ENCODE measurements at places on chromosomes 3 and 15. TPM values are rescaled to one million over a fixed set of nuclear protein-coding genes. Genes with fewer than 3 reads are reported as not detected.
A peak's percentile ranks its signal among the peaks of the same experiment; 100 is the strongest.

PLXNA1 gene
- total RNA-seq: 12.1 TPM

STOML1 gene
- total RNA-seq: 33.0 TPM

MOBP gene
- not detected for total RNA-seq

RPL15 gene
- total RNA-seq: 4,358 TPM

PHLDB2 gene
- total RNA-seq: 10.3 TPM

SLC12A8 gene
- total RNA-seq: 248 TPM

SH3BP5 gene
- 4.3 TPM for total RNA-seq

CFAP91 gene
- 0.17 TPM for total RNA-seq

EXD1 gene
- not detected for total RNA-seq

HCLS1 gene
- not detected for total RNA-seq

GRCh38 chr3:151058740-151059139 is 26.7 kb upstream of the MED12L start:
- DNase-seq: no peak

GRCh38 chr3:71389911-71390573 is 193.5 kb downstream of the FOXP1 start:
- DNase-seq: no peak

DNA sequence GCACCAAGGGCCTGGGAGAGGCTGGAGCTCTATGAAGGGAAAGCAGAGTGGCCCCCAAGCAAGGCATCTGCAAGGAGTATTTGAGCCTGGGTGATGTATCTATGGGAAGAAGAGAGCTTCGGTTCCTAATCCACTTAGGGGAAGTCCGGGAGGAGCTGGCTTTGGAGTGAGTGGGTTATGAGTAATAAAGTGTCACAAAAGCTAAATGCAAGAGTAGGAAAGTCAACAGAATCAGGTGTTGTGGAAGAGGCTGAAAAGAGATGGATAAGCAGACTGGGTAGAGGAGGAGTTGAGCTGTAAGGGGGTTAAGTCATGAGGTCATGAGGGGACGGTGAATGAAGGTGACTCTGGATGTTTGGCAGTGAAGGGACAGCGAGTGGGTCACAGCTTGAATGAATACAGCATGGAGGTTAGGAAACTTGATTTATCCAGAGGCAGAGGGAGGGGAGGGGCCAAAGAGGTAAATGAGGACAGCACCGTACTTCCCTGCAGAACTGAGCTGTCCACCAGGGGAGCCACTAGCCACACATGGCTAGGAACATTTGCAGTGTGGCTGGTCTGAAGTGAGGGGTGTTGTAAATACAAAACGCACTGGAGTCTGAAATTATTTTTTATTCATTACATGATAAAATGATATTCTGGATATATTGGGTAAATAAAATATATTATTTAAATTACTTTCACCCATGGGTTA is 83.3 kb downstream of the ADCY5 start:
- no peak for DNase-seq

DNA sequence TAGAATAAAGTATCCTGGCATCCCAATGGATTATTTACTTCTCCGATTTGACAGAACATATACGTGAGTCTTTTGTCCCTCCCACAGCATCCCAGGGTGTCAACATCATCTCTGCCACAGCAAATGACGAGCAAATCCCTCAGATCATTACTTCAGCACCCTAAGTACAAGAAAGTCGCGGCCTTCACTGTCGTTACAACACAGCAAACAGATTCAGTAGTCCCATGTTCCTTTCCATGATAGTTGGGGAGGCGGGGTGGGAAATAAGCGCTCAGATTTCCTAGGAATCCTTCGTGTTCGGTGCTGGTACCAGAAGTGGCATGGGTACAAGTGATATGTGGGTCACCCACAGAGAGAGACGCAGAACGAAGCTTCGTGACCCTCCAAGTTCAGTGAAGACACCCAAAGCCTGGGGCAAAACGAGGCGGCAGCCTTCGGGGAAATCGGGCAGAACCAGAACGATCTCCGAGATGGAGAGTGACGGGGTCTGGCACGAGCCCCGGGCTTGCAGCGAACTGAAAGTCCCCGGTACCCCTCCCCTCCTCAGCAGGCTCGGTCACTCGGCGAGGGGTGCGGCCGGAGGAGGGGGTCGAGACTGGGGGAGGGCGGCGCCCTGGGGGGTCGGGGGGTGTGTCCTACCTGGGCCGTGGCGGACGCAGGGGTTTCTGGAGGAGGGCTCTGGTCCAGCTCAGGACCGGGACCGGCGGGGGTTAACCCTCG is 619 bp downstream of the TTBK2 start:
- DNase-seq: peak; percentile 45

DNA sequence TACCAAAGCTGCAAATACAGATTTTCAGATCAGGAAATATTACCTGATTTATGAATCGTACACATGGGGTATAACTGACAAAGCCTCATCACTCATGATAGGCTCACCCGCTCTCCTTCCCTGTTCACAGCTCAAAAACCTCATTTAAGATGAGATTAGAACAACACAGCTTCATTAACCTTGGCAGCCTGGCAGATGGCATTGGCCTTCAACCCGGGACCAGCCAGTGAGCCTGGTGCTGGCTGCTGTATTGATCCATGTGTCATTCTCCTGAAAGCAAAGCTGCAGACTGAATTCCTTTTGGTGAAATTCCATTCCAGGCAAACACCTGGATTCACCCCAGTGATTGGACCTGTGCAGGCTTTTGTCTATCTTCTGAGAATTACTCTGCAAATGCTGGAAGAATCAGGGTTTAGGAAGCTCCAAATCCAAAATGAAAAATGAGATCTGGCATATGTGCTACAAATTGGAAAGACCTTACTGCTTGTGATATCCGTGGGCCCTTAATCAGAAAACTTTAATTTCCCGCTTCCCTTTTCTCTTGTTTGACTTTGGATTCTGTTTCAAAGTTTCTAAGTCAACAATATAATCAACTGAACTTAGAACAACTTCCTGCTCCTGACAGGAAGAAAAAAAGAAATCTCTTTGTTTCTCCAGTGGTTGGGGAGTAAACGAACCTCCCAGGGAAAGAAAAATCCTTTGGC is 189.1 kb upstream of the KBTBD8 start:
- DNase-seq: no peak

DNA sequence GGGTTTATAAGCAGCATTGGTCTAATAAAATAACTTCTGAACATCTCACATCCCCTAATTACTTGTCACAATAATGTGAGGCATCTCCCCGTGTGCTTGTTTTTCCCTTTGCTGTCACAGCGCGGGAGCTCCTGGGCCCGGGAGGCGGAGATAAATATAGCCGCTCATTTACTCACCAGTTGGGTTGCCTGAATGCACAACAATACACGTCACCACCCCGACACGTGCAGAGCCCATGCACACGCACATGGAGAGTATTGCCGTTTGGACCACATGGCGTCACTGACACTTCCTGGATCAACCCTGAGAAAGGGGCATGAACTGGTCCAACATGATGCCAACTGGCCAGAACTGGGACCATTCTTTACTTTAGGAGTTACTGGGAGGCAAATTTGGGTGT is 76.2 kb downstream of the MRPL46 start:
- no peak for DNase-seq

DNA sequence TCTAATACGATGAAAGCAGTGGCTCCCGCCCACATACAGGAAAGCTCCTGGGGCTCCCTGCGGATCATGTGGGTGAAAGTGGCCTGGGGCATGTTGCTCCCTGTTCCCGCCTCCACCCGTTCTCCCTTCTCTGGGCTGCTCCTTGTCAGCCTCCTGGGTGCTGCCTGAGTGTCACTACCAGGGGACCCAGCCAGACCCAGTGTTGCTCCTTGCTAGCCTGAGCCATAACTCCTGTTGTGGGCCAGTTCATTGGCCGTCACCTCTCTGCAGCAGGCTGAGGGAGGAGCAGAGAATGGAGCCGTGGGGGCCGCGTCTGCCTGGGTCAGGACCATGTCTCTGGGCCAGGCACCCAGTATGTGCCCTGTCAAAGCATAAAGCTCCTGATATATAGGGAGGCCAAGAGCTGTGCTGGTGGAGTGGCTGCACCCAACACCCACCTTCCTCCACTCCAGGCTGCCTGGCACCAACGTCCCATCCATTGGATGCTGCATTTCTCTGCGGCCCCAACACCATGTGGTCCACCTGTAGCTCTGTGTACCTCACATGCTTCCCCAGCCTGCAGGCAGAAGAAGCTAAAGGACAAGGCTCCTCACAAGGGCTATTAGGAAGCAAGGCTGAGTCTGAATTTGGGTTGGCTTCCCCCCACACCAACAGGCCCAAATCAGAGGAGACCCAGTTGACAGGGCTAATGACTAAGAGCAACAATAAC is 40.5 kb downstream of the KLF13 start:
- DNase-seq: no peak

DNA sequence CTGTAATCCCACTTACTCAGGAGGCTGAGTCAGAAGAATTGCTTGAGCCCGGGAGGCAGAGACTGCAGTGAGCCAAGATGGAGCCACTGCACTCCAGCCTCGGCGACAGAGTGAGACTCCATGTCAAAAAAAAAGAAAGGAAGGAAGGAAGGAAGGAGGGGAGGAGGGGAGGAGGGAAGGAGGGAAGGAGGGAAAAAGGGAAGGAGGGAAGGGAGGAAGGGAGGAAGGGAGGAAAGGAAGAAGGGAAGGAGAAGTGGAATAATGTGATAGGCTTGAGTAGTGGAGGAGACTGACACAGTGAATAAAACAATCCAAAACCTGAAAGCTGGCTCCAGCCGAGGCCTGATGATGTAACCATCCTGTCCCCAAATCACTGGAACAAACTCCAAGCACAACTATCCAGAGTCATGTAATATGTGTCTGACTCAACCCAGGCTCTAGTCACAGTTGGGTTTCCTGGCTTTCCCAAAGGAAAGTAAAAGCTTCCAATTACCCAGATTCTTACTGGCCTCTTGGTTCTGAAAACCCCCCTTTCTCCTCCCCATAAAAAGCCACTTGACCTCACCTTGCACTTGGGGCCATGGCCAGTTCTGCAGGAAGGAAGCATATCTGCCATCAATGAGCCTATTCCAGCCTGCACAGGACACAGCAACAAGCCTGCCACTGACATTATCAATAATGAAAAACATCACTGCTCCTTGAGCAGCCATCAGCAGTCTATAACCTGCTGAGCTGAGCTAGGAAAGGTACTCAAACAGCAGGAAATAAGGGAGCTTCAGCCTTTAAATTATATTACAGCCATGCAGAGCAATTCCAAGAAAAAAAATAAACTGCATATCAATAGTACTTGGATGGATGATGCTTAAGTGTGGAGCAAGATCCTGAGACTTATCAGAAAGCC is 48.3 kb downstream of the MB21D2 start:
- DNase-seq: no peak

DNA sequence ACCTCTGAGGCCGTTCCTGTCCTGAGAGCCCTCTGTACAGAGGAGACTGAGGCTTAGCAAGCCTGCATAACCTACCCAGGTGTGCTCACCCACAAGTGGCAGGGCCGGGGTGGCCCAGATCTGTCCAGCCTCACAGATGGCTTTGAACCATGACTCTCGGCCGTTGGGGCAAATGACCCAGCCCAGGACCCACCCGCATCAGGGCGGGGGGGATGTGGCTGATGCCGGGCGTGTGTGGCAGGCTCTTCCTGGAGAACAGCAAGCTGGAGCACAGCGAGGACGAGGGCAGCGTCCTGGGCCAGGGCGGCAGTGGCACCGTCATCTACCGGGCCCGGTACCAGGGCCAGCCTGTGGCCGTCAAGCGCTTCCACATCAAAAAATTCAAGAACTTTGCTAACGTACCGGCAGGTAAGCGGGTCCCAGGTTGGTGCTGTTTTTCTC is 133.5 kb downstream of the LRRK1 start:
- DNase-seq: no peak

- DNase-seq: no peak
These were observed 4.3 kb downstream of the GREM1 start for GRCh38 chr15:32722136-32722535.

DNA sequence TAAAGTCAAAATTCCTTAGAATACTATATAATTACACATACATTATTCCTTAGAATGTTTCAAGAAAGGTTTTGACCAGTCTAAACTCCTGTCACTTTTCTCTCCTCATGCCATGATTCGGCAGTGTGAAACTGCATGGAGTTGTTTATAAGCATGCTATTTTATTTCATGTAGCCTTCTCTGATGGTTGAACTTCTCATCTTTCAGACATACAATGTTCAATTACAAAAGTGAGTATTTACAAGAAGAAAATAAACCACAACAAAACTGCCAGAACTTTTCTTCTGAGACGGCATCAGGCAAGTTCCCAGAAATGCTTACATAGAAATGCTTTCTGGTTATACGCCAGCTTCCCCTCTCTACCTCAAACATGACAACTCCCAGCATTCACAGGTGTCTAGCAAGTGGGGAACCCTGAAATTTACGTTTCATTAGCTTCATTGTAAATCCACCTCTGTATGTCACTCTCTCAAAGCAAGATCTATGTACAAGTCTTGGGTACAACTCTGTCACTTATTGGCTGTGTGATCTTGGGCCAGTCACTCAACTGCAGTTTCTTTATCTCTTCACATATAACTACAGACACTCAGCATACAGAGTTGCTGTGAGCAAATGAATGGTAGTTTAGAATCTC is 42.7 kb downstream of the HDGFL3 start:
- DNase-seq: no peak

DNA sequence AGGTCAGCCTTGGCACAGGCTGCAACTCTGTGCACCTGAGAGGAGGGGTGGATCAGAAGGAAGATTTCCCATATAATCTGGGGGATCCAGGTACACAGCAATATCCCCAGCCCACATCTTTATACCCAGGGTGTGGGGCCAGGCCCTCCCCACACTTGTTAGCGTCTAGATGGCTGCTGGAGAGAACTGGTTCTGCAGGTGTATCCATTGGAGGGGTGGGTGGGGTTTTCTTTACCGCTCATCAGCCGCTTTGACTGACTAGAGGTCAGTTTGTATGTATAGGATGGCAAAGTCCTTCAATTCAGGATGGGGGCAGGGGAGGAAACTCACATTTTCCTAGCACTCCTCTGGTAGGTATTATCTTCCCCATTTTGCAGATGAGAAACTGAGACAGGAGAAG is 92.5 kb downstream of the IL20RB start:
- no peak for DNase-seq

DNA sequence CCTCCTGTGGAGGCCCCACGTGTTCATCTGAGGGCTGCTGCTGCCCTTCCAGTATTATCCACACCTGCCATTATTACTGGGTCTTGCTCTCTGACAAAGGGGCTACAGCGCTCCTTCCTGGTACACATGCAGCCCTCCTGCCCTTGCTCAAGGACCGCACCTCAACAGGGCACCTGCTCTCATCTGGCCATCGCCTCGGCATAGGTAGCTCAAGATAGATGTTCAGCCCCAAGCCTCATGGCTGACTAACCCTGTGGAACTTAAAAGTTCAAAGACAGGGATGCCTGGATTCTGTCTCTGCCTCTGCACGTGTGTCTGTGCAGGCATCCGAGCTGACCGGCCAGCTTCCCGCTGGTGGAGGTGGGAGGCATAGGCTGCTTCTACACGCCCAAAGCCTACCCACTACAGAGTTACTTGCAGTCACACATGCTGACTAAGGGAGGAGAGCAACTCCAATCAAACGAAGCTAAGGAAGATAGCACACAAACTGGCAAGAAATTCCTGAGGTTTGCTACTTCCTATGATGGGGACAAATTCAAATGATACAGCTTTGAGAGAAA is 152.5 kb upstream of the ATP10A start:
- no peak for DNase-seq

- DNase-seq: no peak
These were observed 2.5 kb downstream of the IFT122 start for GRCh38 chr3:129442486-129442885.

Data from Caki2 (cell line).